AG08395 (cell line): ENCODE measurements at places on chromosomes 6 and 20.

DNA sequence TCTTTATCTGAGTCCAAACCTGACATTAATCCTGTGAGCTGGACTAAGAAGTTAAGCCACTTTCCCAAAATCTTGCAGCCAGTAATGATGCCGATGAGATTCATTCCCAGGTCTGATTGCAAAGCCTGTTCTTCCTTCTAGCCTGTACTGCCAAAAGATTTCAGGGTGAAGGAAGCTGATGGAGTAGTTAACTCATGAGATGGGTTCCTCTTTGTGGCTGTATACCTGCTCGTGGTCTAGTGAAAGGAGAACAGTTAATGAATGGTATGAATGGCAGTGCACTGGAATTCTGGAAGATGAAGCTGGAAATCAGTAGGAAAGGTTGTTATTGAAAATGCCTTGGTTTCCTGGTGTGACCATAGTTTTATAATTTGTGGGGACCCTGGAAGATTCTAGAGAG, 112.0 kb downstream of the FYN start:
- DNase-seq: no peak

DNA sequence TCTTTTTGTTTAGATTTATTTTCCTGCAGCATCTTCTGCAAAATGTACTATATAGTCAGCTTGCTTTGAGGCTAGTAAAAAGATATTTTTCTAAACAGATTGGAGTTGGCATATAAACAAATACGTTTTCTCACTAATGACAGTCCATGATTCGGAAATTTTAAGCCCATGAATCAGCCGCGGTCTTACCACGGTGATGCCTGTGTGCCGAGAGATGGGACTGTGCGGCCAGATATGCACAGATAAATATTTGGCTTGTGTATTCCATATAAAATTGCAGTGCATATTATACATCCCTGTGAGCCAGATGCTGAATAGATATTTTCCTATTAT, 3.2 kb downstream of the FOXC1 start:
- no peak for DNase-seq

DNA sequence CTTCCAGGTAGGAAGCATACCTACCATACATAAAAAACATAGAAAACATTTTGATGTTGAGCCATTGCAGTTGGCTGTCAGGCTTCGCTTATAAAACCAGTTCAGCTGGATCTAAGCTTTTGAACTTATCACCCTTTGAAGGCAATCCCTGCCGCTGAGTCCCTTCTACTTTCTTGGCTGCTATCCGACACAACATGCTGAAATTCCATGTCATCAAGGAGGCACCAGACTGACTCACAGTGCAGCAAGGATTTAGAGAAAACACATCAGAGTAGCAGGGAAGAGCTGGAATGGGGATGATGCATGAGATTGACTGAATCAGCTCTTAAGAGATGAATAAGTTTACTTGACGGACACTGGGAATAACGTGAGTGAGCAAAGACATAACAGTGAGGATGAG, 135.0 kb upstream of the MAN1A1 start:
- DNase-seq: peak; percentile 90

DNA sequence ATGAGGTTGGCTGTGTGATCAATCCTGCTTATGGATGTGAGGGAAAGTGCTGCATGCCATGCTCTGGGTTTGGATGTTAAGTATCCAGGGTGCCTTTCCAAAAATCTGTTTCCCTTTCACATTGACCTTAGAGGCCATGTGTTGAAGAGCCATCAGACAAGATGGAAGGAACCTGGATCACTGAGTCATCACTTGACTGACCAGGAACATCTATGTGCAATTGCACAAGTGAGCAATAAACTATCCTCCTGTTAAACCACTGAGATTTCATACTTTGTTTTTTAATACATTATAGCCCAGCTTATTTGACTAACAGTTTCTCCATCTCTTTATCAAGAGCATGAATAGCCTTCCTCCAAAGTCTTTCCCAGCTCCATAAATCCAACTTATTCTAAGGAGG, 17.8 kb upstream of the TMEM14A start:
- DNase-seq: no peak

- no peak for DNase-seq
Measured at GRCh38 chr6:72931325-72931887, 293.9 kb downstream of the KHDC1L start.

- no peak for DNase-seq
Measured at GRCh38 chr6:55868771-55869479, 6.5 kb downstream of the BMP5 start.

GRCh38 chr20:57698867-57699275, 10.9 kb downstream of the PMEPA1 start:
- peak; percentile 24 for DNase-seq

- DNase-seq: peak; percentile 62
Measured at GRCh38 chr6:149895048-149895590, 2.8 kb downstream of the RAET1E start.

GRCh38 chr20:21702553-21703470, 2.7 kb upstream of the PAX1 start:
- DNase-seq: peak; percentile 60

DNA sequence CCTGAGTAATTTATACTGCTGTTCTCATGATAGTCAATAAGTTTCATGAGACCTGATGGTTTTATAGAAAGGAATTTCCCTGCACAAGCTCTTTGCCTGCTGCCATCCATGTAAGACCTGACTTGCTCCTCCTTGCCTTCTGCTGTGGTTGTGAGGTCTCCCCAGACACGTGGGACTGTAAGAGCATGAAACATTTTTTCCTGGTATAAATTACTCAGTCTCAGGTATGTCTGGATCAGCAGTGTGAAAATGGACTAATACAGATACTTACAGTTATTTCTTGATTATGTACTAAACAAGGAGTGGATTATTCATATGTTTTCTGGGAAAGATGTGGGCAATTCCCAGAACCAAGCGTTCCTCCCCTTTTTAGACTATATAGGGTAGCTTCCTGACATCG, 1.9 kb upstream of the TRIM38 start:
- DNase-seq: no peak

DNA sequence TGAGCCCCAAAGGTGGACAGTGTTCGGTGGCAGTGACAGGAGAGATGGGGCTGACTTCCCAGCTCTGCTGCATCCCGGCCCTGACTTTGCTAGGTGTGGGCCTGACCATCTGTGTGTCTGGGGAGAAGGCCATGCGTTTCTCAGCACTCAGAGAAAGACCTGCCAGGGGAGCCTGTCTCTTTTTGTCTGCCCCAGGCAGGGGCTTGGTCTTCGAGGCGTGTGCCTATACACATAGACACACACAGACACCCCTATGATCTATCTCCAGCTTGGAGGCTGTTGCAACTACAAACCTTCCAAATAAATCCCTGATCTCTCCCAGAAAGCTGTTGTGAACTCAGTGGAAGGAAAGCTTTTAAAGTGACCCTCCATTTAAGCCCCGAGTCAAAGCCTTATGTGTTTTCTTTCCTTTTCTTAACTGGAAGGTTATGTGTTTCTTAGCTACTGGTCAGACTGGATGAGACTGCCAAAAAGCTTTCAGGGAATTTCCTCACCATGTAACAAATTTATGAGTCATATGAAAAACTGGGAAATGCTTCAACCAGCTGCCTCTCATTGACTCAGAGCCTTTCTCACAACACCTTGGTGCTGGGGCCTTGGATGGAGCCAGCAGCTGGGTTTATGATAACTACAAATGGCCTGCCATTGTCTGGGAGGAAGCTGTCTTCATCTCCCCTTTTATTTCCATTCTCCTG, 102.6 kb downstream of the CDC5L start:
- DNase-seq: peak; percentile 91

GRCh38 chr6:112232845-112233256, 21.5 kb downstream of the LAMA4 start:
- peak; percentile 40 for DNase-seq

- no peak for DNase-seq
Measured at GRCh38 chr6:87705070-87705691, 3.1 kb upstream of the AKIRIN2 start.

DNA sequence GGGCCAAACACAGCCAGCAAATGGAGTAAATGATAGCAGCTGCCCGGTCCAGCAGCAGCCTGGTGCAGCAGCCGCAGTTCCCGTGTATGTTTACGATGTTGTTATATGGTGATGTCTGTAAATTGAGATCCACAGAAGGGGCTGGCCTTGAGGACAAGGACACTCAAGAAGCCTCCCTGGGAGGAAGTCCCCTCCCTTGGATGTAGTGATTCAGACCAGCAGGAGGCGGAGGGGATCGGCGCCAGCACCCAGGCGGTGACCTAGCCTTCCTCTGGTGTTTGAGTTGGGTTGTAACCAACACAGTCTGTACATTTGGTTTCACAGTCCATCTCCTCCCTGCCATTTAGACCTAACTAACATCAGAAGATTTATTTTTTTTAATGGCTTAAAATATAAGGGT, 187.8 kb downstream of the SYNDIG1 start:
- no peak for DNase-seq

DNA sequence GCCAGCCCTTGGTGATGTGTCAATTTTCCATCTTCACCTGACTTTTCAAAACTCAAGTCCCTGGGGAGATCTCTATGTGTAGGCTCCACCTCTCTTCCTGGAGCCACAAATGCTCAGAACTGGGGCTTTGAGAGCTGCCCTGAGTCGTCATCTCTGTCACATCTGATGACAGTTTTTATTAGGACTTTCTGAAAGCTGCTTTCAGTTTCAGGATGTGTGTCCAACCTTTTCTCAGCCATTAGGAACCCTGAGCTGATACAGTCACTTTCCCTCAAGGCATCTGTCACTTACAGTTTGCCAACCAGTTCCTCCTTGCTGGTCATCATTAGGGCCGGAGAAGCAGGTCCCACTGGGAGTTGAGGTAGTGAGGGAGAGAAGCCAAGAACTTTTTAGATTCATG, 365.9 kb upstream of the CHD6 start:
- DNase-seq: no peak

DNA sequence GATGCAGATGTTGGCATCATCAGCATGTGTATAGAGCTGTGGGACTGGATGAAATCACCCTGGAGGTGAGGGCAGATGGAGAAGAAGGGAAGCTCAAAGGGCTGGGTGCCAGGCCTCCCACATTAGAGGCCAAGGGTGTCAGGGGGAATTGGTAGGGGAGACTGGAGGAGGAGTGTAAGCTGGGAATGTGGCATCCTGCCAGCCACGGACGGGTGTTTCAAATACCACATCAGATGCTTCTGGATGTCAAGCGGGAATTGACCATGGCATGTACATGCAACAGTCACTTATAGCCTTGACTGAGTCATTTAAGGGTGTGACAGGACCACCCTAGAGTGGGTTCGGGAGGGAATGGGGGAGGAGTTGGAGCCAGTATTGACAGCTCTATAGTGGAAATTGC, 9.6 kb downstream of the ERGIC3 start:
- no peak for DNase-seq

- peak; percentile 24 for DNase-seq
Measured at GRCh38 chr6:34595332-34596184, 39.4 kb upstream of the SPDEF start.

- DNase-seq: peak; percentile 54
Measured at GRCh38 chr20:36467076-36467999, 74.0 kb upstream of the MYL9 start.

GRCh38 chr6:43953794-43954310, 173.4 kb downstream of the MRPL14 start:
- DNase-seq: no peak

DNA sequence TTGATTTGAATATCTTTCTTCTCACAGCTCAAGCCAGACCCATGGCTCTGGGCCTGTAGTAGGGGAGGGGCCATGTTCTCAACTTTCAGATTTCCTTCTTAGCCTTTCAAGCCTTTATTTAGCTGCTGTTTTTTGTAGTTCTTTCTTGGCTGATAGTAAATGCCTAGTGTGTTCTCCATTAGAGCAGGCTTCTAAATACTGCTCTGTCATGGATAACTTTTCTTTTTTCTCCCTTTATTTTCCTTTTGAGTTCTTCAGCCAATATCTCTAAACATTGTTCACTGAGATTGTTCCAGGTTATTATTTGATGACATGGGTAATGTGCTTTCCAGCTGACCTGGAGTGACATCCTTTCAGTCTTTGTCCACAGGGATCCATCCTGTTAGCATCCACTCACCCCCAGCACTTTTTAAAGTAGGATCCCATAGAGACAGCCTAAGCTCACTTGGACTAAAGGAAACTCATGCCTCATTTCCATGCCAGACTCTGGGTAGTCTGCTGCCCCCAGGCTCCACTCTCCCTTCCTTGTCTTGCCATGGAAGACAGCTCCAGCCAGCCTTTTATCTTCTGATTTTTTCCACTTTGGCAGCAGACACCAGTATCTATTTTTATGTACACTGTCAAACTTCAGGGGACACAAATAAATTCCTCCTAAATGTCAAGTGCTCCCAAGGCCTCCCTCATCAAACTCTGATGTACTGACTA, 645.6 kb downstream of the RNF144B start:
- DNase-seq: no peak

DNA sequence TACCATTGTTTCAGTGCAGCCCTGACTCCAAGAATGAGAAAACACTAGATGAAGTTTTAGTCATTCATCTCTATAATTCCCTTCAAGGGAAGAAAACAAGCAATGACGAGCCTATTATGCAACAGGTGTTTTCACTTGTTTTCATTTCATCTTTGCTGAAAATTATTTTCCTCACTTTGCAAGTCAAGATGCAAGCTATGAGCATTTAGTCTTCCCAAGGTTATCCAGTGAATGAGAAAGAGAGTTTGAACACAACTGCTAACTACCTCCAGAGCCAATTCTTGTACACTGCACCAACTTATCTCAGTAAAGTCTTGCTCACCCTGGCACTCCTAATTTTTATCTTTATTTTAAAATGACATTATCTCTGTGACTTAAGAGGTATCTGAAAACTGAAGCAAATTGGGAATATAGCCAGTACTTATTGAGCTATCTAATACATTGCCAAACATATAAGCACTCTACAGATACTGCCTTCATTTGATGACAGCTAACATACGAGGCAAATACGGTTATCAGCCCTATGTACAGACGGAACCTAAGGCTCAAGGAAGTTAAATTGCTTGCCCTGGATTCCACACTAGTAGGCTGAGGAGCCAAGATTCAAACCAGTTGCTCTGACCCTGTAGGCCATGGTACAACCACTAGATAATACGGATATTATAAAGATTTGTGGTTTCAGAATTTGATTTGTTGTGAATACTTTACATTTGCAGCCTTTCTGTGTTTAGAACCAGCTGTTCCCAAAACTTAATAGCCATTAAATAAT, 36.8 kb downstream of the MOXD1 start:
- DNase-seq: no peak

DNA sequence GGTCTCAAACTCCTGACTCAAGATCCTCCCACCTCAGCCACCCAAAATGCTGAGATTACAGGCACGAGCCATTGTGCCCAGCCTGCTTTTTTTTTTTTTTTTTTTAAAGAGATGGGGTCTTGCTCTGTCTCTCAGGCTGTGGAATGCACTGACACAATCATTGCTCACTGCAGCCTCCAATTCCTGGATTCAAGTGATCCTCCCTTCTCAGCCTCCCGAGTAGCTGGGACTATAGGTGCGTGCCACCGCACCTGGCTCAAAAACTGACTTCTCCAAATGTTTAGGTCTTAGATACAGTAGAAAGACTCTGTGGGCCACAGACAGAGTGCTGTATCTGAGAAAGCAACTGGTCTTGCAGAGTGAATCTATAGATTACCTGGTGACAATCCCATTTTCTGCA, 31.1 kb upstream of the SLC4A11 start:
- DNase-seq: no peak
